RPMI7951 (cell line): ENCODE measurements at places on chromosomes 5 and 9.

GRCh38 chr5:94228791-94229190 is 389.6 kb downstream of the KIAA0825 start:
- DNase-seq: no peak

DNA sequence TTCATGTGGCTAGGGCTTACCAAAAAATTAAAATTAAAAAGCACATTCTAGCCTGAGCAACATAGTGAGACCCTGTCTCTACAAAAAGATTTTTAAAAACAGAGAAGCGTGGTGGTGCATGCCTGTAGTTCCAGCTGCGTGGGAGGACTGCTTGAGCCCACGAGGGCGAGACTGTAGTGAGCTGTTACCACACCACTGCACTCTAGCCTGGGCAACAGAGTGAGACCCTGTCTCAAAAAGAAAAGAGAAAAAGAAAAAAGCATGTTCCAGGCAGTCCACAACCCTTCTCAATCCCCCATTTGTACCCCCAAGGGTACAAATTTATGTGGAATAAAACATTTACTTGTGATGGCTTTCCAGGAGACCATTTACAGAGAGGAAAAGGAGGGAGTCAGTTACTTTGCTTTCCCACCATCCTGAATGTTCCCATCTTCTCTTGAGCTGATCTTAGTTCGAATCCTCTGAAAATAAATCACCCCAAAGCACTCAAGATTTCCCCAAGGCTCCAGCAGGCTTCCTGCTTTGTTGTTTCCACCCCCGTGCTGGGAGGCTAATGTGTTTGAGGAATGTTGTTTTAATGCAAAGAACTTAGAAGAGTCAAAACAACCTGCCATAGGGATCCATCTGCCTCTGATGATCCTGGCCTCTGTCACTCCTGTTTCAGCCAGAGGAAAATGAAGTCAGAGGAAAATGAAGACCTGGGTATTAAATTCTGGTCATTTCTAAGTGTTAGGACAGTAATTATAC is 384.7 kb downstream of the BNC2 start:
- no peak for DNase-seq

GRCh38 chr9:32454280-32454679 is 69.8 kb downstream of the ACO1 start:
- no peak for DNase-seq

- DNase-seq: no peak
Observed at GRCh38 chr5:71587766-71588532, 809 bp downstream of the MCCC2 start.

GRCh38 chr9:90459321-90459720 is 183.3 kb downstream of the DIRAS2 start:
- DNase-seq: no peak
